GM19239 (cell line): ENCODE measurements at places on chromosomes 11 and 22.

- no peak for DNase-seq
Observed at GRCh38 chr11:70508231-70508480, 109.8 kb downstream of the CTTN start.

DNA sequence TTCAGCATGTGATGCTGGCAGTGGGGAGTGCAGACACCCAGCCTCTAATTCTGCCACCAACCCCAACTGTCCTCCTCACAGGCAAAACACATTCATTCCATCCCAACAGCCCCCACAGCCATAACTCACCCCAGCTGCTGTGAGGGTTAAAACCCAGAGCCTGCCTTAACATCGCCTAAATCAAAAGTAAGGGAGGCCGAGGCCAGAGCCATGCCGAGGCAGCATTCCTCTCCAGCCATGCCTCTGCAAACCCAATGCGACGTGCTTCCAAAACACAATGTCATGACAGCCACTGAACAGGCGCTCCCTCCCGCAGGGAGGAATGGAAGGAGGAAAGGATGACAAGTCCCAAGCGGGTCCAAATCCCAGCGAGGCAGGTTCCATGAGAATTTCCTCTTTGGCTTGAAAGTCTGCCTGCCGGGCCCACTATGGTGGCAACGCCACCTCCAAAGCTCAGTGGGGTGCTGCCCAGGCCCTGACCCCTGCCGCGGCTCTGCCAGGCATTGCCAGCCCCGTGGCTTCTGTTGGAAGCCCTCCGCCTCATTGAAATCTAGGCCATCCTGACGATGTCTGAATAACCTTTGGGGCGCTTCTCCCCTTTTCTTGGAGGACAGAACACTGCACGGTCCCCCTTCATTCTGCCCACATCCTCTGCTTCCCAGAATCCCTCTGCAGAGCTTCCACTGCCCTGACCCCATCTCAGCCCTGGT is 472.3 kb downstream of the BRD1 start:
- no peak for DNase-seq

GRCh38 chr11:3134651-3135480 is 30.2 kb downstream of the OSBPL5 start:
- no peak for DNase-seq

GRCh38 chr11:131859538-131860210 is 489.3 kb downstream of the NTM start:
- DNase-seq, result no peak

- DNase-seq, result no peak
Observed at GRCh38 chr22:46848197-46848596, 85.7 kb downstream of the TBC1D22A start.

DNA sequence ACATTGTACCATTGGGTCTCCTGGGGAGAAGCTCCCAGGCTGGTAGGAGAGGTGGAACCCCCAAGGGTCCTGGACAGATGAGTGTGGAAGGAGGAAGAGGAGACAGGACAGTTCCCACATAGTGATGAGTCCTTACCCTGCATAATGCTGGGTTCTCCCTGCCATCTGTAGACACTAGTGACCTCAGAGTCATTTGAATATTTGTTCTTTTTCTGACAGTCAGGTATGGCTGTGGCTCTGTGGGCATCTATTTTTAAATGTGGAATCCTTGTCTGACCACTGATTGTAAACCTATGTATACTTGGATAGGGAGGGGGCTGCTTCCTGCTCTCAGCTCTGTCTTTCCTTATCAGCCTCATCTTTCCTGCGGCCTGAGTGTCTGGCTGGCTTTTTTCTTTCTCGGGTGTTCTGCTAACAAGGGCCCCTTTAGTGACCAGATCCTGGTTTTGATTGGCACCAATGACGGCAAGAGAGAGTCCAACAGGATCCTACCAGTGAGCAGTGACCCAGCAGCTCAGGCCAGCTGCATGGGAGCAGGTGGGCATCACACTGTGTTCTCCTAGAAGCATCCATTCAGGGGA is 2.6 kb upstream of the SLC5A1 start:
- DNase-seq, result no peak

- DNase-seq, result no peak
Observed at GRCh38 chr11:126109941-126110731, 47.5 kb upstream of the CDON start.

GRCh38 chr22:36913427-36914389 is at the start of gene CSF2RB:
TSS of gene CSF2RB (plus strand) at chr22:36913628. CDS start at chr22:36922208, 8,580 bp downstream.
- no peak for DNase-seq

GRCh38 chr11:14543260-14543659 is 23.1 kb upstream of the PSMA1 start:
- DNase-seq, result no peak

DNA sequence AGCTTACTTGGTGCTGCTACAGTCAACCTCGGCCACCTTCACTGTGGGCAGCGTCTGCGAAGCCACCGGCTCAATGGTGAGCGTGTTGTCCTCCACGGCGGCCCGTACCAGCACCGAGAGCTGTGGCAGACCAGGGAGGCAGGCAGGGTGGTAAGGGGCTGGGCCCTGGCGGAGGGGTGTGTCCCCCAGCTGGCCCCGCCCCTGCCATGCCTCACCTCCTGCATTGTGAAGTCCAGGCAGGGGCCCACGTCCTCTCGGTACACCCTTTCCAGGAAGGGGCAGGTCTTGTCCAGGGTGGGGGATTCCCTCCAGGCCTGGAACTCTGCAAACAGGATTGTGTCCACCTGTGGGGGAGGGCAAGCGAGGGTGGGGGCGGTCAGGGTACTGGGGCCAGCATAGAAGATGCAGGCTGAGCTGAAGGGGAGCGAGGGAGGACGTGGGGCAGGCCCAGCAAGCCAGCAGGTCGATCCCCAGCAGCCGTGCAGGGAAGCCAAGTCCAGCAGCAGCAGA is 12.8 kb downstream of the RAB3IL1 start:
- DNase-seq, result no peak

- DNase-seq, result no peak
Observed at GRCh38 chr11:119157063-119157462, 8.2 kb downstream of the ABCG4 start.

DNA sequence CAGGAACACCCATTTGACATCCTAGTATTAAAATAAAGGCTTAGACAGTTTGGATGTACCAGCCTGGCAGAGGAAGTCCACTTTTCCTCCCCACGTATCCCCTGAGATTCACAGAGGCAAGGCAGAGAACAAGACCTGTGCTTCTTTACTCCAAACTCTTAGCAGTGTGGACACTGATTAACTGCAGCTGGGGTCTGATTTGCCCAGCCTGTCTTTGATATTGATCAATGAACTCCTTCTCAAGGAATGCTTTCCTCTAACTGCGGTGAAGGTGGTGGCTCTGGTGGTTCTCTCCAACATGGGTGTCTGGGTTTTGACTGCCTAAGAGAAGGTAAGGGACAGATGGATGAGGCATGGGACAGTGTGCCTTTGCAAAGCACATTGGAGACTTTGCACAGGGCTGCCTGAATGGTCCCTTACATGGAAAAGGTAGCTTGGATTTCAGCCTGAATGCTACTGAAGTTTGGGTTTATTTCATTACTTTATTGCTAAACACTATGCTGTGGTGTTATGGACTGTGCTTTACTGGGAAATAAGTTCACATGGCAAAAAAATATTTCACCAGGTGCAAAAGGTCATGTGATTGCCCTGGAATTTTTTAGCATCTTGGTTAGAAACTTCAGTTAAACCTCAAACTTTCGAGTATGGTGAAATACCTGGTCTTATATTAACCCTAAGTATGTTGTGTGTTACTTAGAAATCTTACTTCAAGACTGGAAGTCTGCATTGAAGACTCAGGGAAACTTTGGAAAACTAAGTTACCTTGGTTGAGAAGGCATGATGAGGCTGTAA is 1.8 kb downstream of the GAS2 start:
- DNase-seq, result no peak

DNA sequence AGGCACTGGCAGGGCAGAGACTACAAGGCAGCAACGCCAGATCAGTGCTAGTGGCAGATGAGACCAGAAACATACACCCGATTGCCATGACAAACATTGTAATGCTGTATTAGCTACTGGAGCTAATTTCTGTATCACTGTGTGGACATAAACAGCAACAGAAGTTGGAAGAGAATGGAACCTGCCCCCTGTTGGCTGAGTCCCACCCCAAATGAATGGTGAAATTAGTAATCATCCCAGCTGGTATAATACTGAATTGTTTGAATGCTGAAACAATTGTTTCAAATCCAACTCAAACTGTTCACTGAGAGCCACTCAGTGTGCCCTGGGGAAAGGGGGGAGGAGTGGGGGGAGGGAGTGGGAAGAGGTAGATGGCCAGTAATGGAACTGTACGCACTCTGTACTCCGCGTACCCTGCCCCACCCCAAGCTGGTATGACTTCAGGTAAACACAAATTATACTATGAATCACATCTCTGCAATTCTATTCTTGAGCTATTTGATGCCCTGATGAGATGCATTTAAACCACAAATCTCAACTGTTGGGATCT is 11.2 kb upstream of the BIRC3 start:
- DNase-seq, result no peak

DNA sequence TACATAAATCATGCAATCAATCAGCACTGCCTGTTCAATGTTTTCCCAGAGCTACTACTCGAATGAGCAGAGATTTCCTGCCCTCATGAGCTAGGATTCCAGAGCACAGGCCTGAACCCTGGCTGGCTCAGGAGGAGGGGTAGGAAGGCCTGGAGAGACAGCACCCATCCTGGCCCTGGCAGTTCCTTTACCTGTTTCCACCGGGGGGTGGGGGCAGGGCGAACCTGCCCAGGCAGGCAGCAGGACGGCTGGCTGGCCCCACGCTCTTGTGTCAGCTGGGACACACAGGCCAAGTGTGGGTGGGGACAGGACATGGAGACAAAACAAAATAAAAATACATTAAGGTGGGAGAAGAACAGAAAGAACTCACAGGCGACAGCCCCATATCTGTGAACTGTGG is 109.8 kb upstream of the BID start:
- DNase-seq, result no peak

DNA sequence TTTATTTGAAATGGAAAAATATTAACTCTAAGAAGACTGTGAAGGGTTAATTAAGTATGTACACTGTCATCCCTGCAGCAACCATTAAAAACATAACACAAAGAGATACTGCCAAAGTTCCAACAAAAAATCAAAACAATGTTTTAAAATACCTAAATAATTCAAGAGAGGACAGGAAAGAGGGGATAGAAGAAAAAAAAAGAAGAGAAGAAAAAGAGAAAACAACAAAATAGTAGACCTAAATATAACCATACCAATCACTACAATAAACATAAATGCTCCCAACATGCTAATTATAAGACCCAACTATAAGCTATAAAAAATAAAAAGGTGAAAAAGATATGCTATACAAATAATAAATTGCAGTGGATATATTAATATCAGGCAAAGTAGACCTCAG is 20.1 kb downstream of the GNB1L start:
- DNase-seq, result no peak

- DNase-seq, result no peak
Observed at GRCh38 chr22:38016182-38017151, 32.1 kb upstream of the SOX10 start.

GRCh38 chr11:67542169-67542568 is 18.9 kb upstream of the CABP2 start:
- DNase-seq, result no peak

- no peak for DNase-seq
Observed at GRCh38 chr11:65390099-65390941, 3.9 kb downstream of the FRMD8 start.

- DNase-seq, result peak; percentile 63
Observed at GRCh38 chr22:46763051-46763705, 728 bp downstream of the TBC1D22A start.
